CD4-positive, alpha-beta T cell treated with Interferon alpha-2 for 1 hour (primary cell): ENCODE measurements at places on chromosomes 7 and 10.

GRCh38 chr10:108545921-108546320 is 1377.4 kb downstream of the XPNPEP1 start:
- DNase-seq = no peak

DNA sequence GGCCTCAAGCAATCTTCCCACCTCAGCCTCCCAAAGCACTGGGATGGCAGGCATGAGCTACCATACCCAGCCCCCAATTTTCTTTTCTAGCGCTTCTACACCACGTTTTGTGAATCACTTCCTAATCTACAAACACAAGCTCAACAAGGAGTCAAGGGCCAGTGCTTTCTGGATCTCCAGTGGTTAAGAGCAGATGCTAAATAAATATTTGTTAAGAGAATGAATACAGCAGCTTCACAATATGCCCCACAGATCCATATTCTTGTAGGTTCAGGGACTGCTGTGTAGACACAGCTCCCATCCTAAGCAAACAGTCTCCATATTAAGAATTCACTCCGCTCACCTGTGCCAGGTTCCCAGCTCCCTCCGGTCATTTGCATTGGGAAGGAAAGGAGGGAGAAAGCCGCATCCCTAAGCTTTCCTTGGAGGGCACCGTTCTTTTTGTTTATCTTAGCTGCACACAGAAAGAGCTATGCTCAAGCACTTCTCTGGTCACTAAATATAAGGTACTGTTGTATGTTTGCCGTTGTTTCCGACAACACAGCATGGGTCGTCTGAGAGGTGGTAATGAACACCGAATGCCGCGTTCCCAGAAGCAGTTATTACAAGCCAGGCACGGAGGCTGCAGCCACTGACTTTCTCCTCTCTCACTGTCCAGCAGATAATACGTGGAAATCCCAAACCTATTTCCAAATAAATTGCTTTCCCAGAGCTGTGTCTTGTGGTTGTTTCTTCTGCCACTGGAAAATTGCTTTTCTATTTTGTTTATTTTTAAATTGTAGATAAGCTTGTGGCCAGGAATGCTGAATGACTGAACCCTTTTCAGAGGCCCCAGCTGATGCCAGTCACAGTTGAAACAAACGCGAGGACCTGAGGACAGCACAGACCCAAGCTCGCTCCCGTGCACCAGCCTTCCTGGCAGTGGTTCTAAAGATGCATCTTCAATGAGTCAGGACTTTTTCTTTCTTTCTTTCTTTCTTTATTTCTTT is 217.1 kb downstream of the PRPF18 start:
- DNase-seq = no peak

DNA sequence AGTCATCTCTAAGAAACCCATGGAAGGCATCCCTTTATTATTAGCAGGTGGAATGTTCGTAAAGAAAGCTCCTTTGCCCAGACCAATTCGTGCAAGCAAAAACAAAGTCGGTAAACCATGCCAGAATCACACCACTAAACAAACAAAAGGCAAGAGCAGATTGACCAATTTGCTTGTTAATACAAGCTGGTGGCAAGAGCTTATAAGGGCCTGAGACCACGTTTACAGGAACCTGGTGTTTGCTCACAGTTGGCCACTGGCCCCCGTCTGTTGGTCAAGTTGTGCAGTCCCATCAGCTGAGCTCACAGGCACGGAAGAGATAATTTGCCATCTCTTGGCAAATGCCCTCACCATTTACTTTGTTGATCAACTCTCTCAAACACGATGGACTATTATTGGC is 342.2 kb upstream of the MKI67 start:
- no peak for DNase-seq

GRCh38 chr7:112398534-112398933 is 51.7 kb upstream of the IFRD1 start:
- no peak for DNase-seq

GRCh38 chr10:117988814-117989213 is 57.9 kb downstream of the RAB11FIP2 start:
- no peak for DNase-seq

DNA sequence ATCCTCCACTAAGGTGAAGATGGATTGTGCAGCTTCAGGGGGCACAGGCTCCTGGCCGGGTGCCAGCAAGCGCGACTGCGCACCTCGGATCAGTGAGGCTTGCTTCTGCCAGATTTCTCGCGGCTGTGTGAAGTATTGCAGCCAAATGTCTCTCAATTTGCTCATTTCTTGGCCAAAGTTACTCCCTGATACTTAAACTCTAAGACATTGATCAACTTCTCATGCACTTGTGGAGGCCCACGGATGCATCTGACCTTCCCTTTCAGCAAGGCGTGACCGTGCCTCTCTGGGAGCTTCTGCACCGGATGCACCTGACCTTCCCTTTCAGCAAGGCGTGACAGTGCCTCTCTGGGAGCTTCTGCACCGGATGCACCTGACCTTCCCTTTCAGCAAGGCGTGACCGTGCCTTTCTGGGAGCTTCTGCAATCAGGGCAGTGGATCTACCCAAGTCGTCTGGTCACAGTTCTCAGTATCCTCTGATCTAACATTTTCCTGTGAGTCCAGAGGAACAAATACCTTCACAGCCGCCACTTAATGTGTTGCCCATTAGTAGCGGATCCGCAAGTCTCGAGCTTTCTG is 248.3 kb downstream of the ADARB2 start:
- no peak for DNase-seq

DNA sequence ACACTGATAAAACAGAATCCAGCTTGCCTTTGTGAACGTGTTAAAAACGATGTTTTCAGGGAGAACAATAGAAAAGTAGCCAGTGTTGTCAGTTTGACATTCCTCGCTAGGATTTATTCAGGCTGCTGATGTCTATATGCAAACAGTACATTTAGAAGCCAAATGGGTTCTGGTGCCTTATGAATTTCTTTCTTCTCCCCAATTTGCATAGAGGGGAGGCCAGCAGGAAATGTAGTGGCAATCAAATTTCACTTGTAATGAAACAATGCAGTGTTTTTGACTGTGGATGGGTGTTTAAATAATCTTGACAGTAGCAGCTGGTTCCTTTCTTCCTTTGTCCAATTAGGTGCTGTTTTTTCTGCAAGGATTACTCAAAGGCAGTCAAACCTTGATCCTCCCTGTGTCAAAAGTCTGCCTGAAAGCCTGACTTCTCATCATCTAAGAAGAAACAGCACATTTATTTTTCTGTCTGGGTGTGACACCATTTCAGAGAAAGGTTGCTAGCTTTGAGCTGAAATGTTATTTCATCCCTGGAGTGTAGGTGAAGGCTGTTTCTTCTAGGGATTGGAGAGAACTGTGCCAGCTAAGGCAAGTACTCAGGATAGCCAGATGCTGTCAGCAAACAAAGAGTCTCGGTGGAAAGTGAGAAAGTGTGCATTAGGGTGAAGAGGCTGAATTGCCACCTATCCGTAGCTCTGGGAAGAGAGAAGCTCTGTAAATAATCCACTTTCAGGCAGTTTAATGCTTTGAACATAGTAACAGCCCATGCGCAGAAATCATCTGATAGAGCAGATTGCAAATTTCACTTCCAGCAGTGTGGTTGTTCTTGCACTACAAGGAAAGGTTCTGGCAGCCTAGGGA is 36.6 kb upstream of the ZNRF2 start:
- no peak for DNase-seq

DNA sequence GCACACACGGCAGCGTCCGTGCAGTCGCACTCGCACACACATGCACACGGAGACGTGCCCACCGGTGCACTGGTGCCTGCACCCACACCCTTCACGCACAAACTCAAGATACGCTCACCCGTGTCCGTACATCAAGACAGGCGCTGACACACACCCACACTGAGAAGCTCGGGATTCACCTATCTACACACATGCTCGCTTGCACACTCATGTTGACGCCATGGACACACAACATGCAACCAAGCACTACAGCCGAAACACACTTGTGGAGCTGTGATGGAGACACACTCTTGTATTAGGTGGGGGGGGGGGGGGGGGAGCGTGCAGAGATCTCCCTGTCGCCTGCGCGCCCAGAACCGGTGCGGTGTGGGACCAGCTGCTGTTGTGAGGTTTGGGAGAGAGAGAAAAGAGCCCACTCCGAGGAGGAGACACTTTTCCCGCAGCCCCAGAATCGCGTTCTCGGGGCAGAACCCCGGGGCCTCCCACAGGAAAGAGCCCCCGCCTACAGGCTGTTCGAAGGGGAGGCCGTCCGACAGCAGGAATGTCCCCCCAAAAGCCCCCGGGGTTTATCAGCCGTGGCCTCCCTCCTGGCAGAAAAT is 605 bp upstream of the NFKB2 start:
- peak; percentile 64 for DNase-seq

DNA sequence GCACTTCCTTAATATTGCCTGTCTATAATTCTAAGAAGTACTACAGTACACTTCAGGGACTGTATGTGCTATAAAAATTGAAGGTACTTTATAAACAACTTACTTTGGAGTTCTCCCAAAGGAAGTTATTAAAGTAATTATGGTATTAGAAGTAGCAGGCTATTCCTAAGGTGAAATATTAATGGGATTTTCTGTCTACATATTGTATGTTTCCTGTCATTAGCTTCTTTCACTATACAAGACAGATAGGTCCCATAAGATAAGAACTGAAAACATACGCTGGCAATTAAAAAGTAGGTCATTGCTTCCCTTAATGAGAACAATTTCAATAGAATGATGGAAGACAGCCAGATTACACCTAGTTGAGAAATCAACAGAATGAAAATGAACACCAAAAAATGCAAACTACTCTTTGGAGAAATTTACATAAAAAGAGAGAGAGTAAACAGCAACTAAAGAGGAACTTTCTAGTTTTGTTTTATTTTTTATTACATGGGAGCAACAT is 147.0 kb downstream of the HBP1 start:
- no peak for DNase-seq
